Activated naive CD8-positive, alpha-beta T cell treated with anti-CD3 and anti-CD28 coated beads, Interleukin-2, amount 50 U/mL, for 16 hours (primary cell): ENCODE measurements at places on chromosomes 1 and 21.

DNA sequence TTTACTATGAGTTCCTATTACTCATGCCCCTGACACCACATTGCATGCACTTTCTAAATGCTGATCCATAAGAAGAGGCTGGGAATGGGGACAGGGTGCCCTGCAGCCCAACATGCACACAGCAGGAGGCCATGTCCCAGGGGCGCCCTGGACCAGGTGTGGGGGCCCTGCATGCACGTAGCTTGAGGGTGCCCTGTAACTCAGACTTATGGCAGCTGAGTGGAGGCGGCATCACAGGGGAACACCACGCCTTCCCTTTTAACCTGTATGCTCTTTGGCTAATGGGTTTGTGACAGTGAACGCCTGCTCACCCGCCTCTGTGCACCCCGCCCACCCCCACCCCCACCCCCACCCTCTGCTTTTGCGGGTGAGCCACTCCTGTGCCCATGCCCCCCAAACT is 36.1 kb downstream of the SNAP47 start:
- DNase-seq: no peak

GRCh38 chr1:16181887-16182719 is 26.2 kb upstream of the EPHA2 start:
- no peak for DNase-seq

DNA sequence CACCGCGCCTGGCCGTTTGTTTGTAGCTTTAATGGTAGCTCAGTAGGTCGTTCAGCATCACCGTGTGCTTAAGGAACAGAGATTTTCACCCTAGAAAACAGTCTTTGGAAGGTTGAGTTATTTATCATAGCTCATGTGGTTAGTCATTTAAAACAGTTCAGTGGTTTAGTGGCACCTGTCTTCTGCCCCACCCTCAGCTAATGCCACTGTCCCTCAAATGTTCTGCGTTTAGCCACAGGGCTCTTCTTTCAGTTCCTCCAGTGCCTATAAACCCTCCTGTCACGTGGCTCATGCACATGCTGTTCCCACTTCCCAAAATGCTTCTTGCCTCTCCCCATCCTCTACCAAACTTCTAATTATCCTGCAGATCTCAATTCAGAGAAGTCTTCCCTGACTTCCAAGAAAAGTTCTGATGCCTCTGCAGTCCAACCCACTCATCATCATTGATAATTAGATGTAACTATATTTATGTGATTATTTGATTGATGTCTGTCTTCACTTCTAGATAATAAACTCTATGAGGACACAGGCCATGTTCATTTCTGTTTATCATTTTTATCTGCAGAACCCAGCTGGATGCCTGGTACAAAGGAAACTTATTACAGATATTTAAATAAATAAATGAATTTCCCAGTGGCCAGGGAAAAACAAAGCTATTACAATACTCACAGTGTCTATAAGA is 14.4 kb upstream of the DIPK1A start:
- DNase-seq: no peak

DNA sequence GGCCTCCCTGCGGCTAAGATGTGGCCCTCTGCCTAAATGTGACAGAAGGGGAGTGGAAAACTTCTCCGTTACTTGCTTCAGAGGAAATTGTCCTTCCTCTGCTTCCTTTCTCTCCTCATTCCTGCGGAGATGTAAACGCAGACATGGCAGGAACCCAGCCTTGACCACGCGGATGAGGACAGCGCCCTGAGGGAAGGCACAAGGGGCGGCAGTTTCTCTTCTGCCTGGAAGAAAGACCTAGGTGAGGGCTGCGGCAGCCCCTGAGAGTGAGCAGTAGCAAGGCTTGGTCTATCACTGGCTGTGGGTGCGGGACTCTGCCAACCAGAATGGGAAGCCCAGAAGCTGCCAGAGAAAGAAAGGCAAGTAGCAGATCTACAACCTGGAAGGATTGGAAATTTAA is 14.0 kb upstream of the CTPS1 start:
- no peak for DNase-seq

DNA sequence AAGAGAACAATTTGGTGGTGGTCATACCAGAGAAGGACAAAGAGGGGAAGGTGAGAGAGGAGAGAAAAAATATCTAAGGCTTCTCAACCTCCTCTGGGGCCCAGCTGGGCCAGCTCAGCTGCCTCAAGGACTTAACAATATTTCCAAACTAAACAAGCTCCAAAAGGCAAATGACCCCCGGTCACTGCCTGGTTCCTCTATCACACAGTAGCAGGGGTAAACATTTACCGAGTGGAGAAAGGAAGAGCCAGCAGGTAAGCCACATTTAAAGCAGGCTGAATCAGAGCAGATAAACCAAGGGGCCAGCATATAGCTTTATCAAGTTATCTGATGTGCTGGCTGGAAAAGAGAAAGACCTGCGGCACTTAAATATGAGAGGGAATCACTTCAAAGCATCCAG is 102.1 kb downstream of the KCND3 start:
- no peak for DNase-seq

DNA sequence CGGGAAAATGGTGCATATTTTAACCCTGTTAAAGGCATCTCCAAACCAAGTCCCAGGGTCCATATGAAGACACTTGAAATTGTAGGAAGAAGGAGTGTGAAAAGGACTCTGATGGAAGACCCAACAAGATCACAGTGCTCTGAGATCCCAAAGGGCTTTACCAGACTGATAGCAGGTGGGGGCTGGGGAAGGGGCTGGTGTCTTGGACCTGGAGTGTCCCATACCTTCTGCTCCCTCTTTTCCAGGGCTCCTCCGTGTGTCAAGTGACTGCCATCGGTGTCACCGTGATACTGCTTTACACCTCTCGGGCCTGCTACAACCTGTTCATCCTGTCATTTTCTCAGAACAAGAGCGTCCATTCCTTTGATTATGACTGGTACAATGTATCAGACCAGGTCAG is 37.3 kb downstream of the GPR137B start:
- DNase-seq: no peak

- DNase-seq: no peak
Observed at GRCh38 chr1:73356485-73356884, 841.5 kb downstream of the LRRIQ3 start.

- no peak for DNase-seq
Observed at GRCh38 chr1:234592240-234592639, 17.7 kb downstream of the IRF2BP2 start.

DNA sequence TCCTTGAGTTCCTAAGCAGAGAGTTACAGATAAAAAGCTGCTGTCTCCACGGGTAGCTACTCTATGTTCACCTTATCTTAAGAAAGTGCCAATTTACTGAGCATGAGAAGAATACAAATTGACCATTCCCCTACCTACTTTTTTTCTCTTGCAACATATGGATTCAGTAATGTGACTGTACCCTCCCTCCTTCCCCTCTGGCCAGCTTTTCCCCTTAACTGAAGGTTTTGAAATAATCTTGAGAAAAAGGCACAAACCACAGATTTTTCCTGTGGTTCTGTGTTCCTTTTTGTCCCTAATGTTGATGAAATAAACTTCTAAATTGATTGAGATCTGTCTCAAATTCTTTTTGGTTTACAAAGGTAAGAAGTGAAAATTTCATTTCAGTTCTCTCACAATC is 2.6 kb upstream of the CD2 start:
- DNase-seq: no peak

- no peak for DNase-seq
Observed at GRCh38 chr1:194013561-194013960, 827.1 kb upstream of the B3GALT2 start.
